ENCODE measurements at places on chromosomes 3 and 15. TPM values are rescaled to one million over a fixed set of nuclear protein-coding genes. Genes with fewer than 3 reads are reported as not detected.

DNA sequence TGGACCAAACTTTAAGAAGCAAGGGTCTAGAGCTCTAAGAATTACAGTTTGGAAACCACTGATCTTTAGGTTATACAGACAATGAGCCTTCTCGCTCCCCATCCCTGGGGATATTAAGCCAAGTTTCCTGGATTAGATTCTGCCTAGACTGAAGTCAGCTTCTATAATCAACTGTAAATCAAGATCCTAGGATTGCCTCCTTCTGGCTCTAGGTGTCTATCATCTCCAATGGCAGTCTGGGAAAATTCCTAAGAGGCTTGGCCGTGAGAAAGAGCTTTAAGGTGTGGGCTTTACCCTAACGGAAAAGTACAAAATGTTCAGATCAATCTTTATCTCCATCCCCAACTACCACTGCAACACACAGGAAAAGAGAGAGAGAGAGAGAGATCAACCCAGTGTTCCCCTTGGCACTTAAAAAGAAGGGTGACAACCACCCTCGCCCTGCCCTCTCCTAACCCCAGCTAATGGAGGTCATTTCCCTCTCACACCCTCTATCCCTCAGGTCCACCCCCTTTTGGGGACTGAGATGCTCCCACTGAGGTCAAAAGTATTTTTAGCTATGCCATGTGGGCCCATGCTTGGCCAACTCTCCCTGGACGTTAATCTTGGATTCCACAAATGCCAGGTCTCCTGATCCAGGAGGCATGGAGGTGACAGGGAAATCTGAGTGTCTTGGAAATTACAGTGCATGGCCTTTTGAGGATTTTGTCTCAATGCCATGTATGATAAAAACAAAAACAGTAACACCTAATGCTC, 202.8 kb upstream of the BCL6 start:
- DNase-seq = no peak

DNA sequence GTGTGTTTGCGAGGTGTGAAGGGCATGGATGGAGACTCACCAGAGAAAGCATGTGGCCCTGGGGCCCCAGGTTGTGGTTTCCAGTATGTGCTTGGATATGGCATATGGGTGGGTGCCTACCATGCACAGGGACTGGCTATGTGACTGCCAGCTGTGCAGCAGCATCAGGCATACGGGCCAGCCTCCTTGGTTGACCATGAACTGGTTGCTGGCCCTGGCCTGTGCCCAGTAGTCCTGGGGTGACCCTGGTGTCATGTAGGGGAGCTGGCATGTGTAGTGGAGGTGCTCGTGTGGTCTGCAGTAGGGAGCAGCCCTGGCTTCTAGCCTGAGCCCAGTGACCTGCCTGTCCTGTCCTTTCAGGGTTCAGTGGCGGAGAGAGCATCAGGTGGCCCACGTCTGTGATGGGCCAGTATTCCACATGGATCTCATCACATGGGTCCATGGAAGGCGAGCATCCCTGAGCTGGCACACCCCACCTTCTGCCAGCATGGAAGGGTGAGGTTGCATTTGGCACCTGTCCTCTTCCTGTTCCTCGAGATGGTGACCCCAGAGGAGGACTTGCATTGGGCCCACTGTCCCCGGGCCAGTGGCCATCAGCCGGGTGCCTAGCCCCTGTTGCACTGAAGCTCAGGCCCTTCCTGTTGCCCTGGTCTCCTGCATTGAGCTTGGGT, 228.9 kb downstream of the SNRPN start:
- DNase-seq = no peak

DNA sequence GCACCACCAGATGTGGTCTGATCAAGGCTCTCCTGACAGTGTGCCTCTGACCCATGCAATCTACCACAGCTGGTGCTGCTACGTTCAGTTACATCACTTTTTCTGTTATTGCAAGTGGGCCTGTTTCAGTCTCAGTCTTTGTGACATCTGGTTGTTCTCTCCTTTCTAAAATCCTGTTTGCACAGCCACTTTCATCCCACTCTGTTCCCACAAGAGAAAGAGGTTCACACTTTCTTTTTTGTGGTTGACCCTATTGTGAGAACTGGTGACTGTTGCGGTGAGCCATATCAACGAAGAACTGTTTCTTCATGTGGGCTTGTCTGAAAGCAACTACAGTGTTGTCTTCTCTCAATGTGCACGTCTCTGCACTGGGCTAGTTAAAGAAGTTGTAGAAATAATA, 342.8 kb upstream of the ARPP21 start:
- DNase-seq = no peak

DNA sequence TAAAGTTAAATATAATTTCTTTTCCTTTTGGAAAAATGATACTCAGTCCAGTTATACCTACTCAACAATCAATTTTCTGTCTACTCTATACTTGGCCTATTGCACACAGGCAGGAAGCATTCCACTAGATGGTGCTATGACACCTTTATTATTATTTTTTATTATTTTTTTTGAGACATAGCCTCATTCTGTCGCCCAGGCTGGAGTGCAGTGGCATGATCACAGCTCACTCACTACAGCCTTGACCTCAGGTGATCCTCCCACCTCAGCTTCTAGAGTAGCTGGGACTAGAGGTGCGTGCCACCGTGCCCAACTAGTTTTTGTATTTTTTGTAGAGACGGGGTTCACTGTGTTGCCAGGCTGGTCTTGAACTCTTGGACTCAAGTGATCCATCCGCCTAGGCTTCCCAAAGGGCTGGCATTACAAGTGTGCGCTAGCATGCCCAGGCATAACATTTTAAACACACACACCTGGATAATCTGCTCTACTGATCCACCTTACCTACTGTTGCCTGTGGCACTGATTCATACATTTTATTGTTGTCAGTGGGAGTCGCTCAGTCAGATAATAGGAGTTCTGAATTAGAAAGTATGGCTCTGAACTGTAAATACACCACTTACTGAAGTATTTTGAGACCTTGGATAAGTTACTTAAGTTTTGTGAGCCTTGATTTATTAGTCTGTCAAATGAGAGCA, 56.2 kb downstream of the EIF3J start:
- DNase-seq = no peak

GRCh38 chr15:60423537-60423936, 25.8 kb upstream of the ANXA2 start:
- DNase-seq = peak; percentile 49

DNA sequence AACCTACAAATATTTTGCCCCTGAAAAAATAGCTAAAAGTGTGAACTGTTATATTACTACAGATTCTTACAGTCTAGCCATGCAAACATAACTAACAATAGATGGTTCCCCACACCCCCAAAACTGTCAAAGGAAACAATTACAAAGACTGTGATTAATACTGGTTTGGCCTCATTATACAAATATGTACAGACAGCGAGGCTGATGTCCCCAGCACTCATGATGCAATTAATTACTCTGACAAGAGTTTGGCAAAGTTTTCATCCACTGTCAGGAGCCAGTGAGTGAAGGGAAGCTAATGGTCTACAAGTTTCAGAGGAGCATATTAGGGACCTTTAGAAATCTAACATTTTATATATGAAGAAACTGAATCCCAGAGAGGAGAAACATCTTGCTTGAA, 61.0 kb downstream of the HMG20A start:
- no peak for DNase-seq

- no peak for DNase-seq
Observed at GRCh38 chr3:113216393-113216792, 5.0 kb downstream of the BOC start.

DNA sequence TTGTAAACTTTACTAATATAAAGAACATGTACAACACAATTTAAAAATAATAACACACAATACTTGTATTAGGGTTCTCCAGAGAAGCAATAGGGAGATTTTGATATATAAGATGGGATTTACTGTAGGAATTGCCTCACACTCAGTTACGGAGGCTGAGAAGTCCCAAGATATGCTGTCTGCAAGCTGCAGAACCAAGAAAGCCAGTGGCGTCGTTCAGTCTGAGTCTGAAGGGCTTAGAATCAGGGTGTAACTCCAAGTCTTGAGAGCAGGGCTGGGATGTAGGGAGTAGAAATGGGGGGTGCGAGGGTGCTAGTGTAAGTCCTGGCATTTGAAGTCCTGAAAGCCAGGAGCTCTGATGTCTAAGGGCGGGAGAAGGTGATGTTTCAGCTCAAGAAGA, 206.6 kb upstream of the HES1 start:
- no peak for DNase-seq

GRCh38 chr15:49168016-49168415, 2.0 kb upstream of the GALK2 start:
- no peak for DNase-seq

DNA sequence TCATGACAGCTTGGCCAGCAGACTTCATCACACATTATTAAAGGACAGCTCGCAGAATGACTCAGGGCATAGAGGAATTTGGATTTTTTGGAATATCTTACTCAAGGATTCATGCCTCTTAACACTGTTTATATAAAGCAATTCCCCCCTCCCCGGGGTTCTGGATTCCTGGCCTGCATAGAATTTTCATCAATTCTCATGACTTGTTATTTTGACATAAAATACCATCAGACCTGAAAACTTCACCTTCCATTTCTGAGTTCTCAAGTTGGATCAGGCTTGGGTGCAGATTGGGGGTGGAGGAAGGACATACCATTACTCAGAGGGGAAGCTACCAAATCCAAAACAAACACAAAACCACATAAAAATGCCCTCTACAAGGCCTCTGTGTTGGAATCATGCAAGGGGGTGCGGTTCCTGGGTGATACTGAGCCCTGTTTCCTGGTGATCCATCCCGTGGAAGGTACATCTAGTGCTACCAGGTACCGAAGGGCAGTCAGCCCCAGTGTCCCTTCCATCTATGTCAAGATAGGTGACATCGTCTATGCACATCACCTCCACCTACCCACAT, 95.3 kb downstream of the DAPK2 start:
- DNase-seq = peak; percentile 81

- DNase-seq = peak; percentile 18
Observed at GRCh38 chr3:38805765-38806386, 10.1 kb downstream of the SCN10A start.

GRCh38 chr3:22121068-22121701, 370.2 kb upstream of the ZNF385D start:
- no peak for DNase-seq

DNA sequence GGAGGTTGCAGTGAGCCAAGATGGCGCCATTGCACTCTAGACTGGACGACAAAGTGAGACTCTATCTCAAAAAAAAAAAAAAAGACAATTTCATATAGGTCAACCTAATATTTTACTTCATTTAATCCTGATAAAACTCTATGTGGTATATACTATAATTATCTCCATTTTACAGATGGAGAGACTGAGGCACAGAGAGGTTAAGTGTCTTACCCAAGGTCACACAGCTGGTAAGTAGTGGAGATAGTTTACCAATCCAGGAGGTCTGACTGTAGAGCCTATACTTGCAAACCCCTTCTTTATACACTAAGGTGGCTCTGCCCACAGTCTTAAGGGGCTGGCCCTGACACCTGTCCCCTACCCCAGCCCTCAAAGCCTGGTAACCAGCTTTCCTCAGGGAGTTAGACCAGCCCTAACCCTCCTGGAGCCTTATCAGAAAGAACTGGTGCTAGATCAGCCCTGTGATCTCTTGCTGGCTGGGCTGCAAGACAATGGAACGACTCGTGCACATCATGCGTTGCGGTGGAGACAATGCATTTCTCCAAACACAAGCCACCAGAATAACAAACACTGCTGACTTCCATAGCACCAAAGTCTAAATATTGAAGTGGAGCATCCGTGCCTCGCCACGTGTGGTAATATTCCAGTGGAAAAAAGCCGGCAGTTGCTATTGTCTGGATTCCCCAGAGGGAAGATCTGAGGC, 60.0 kb upstream of the SMAD3 start:
- DNase-seq = no peak

DNA sequence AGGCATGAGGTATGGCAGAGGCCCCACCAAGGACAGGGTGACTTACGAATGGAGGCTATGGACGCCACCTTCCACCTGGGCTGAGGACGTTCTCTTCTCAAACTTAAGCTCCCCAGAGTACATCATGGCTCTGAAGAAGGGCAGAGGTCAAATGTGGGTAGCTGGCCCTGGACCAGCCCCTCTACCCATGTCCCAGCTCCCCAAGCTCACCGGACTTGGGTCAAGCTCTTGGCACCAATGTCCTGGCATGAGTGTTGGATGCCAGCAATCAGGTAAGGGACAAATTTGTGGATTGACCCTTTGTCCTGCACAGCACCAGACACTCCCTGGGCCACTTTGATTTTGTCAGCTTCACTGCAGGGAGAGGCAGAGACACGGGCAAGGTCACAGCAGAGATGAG, 2.5 kb downstream of the NDUFAF3 start:
- no peak for DNase-seq

- no peak for DNase-seq
Observed at GRCh38 chr3:53780171-53780570, 66.0 kb downstream of the CHDH start.

DNA sequence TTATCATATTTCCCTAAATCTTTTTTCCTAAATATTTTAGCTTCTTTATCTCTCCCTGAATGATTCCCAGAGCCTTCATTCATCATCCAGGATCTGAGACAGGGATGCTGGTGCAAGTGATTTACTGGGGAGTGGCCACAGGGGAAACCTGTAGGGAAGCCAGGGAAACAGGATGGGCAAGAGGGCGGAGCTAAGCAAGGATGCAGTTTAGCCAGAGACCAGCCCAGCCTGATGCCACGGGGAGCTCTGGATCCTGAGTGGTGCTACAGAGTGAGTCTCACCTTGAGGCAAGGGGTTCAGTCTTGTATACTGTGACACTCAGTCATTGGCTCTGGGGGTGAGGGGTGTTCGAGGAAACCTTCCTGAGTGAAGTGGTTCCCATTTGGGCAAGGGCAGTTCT, 39.7 kb upstream of the LRRFIP2 start:
- no peak for DNase-seq

Gene MKRN2OS
- not detected for total RNA-seq

Gene TNK2
- total RNA-seq = 6.3 TPM

Gene AGBL1
- not detected for total RNA-seq

Gene IL5RA
- total RNA-seq = not detected

Gene PTX3
- total RNA-seq = 13.2 TPM

Gene CCR9
- total RNA-seq = not detected
